ENCODE measurements at places on chromosomes 2 and 18. TPM values are rescaled to one million over a fixed set of nuclear protein-coding genes. Genes with fewer than 3 reads are reported as not detected.

Gene TEKT4
- not detected for total RNA-seq

Gene CD207
- total RNA-seq, result not detected

Gene ASIC4
- not detected for total RNA-seq

Gene POTEF
- total RNA-seq, result not detected

Gene C2orf15
- not detected for total RNA-seq

Gene ZNF396
- 1.8 TPM for total RNA-seq

Gene EGR4
- not detected for total RNA-seq

Gene ACVR1C
- not detected for total RNA-seq

Gene SCYGR4
- not detected for total RNA-seq

Gene MEP1B
- not detected for total RNA-seq

Gene ABCA12
- not detected for total RNA-seq

Gene MFSD2B
- total RNA-seq, result not detected

Gene ALK
- total RNA-seq, result not detected

Gene ADCYAP1
- not detected for total RNA-seq

Gene GLI2
- total RNA-seq, result 14.0 TPM

Gene NAT8
- total RNA-seq, result not detected

Gene HYCC2
- total RNA-seq, result 13.0 TPM

Gene SPATA3
- total RNA-seq, result not detected

Gene CCDC150
- 3.7 TPM for total RNA-seq

Gene CKAP2L
- 0.88 TPM for total RNA-seq

Gene HRH4
- total RNA-seq, result under 0.01 TPM

Gene CAPN10
- 29.1 TPM for total RNA-seq
